ENCODE measurements at places on chromosomes 7 and 10.

DNA sequence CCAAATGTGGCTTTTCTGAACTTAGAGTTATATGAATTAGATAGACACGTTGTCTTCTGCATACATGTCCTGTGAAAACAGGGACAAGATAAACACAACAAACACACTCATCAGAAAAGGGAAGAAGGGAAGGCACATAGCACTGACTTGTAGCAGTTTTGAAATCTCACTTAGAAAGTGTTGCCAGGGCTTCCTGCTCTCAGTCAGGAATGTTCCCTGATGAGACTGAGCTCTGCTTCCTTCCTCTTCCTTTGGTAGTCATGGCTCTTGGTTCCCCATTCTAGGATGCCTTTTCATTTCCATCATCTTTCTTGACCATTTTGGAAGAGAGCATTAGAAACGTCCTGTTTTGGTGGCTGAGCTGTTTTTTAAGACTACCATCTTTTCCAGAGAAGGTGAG lies 233.8 kb upstream of the LYZL1 start:
- DNase-seq = no peak

DNA sequence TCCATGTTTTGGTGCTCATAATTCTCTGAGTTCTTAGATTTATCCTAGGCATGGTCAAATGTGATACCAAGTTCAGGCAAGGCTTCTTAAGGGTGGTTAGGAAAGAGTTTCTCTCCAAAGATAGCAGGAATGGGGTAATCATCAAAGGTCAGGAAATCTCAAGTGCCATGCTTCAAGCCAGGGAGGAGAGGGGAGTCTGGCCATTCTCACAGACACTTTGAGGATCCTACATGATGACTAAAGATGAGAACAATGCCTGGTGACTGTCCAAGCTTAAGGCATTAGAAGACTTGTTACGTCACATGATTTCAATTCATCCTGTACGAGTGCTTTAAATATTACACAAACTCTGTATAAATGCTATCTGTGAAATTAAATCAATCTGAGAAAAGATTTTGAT lies 59.4 kb downstream of the POM121L12 start:
- DNase-seq = no peak

GRCh38 chr7:111018960-111019736 lies 71.8 kb upstream of the LRRN3 start:
- peak; percentile 27 for DNase-seq

DNA sequence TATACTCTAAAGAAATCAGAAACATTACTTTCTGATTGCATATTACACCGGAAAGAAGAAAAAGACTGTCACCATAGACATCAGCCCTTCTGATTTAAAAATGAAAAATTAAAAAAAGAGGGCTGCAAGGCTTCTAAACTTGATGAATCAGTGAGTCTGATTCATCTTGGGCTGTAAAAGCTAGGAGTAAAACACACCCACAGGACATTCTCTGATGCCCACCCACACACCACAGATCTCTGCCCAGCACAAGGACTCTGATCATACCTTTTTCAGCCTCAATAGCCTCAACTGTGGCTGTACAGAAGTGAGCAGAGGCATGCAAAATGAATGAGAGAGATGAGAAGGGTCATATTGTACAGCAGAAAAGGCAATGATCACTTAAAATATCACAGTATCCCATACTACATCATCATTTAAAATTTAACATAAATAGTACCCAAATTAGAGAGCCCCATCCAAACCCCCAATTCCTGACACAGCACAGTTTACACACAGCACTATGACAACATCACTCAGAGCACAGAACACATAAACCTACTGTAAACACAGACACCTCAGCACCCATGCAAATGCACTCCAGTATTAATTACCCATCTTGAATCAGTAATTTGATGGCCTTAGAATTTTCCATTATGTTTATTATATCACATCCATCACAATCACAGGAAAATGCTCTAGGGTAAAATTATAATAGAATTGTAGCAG lies 6.4 kb upstream of the MSS51 start:
- no peak for DNase-seq

DNA sequence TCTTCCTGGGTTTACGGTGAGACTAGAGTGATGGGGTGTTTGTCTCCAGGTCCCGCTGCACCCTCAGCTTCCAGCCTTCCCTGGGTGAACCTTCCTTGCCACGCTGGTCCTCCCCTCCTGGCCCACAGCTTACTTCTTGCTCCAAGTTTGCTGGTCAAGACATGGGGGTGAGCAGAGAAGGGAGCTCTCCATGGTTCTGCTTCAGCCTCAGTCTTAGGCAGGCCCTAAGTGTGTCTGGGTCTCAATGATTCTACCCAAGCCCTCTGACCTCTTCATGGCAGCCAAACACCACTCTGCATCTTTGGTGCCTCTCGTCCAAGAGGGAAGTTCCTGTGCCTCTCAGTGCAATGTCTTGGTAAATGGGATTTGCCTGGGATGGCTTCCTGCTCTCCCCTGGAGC lies 356.5 kb upstream of the KLF6 start:
- no peak for DNase-seq

DNA sequence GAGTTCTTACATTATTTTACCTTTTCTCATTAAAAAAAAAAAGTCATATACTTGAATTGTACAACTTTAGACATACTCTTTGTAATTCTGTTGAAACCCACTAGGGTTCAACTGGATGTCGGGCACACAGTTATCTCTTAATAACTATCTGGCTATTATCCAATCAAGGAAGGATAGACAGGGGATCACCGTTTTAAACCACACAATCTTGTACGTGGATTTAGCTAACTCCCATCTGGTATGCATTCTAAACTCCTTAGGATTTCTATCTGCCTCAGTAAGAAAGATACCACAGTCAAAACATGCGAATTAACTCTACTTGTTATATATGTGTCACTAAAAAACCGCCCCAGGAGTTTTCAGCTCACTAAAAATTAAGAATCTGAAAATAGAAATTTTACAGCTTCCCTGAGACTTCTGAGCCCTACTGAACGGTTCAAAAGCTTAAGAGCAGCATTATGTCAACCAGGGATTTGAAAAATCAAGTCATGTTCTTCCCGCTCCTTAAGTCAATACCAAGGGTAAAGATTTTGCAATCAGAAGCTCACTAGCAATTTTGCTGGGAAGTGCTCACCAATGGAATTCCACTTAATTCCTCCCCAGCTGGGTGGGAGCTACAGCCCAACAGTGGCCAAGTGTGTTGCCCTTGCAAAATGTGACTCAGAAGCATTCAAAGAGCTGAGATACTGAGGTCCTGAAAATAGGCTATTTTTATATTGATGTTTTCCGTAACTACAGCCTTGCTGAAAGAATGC lies 267.0 kb downstream of the FRMD4A start:
- no peak for DNase-seq

GRCh38 chr7:87359366-87359765 lies 13.9 kb downstream of the CROT start:
- no peak for DNase-seq

DNA sequence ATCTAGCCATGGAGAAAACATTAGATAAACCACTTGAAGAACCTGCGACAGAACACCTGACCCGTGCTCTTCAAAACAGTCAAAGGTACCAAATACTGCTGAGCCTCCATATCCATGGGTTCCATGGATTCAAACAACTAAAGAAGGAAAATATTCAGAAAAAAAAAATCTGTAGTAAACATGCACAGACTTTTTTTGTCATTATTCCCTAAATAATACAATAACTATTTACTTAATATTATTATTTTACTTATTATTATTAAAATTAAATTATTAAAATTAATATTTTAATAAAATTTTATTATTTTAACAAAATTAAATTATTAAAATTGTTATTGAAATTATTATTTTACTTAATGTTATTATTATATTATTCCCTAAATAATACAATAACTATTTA lies 101.0 kb upstream of the PDE1C start:
- no peak for DNase-seq

DNA sequence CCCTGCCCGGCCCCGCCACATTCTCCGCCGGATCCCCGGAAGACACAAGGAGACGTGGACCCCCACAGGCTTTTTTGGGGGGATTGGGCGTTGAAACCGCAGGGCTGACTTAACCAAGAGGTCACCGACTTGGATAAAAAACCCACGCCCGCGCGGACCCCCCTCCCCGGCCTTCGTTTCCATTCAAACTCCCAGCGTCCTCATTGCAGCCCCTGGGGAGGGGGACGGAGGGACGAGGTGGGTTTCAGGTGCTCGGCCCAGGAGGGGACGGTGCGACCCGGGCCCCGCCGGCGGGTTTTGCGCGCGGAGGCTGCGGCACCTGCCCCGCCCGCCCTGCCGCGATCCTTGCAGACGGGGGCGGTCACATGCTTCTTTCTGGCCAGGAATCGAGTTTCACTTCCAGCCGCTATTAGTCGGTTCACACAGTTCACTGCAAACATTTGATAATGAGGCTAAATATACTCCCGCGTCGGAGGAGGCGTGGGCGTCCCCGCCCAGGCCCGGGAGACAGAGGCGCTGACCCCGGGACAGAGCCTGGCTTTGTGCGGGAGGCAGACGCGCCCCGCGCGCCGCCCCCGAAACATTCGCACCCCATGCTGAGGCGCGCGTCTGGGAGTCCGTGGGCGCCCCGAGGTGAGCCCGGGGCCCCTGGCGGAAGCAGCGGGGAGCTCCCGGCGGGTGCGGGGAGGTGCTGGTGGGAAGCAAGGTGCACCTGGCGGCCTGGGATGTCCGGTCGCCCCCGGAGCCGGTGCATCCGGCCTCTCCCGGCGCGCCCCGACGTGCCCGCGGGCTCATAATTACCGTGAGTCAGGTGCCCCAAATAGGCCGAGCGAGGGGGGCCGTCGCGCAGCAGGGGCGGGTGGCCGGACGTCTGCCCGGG lies 2.7 kb upstream of the PDGFA start:
- DNase-seq = no peak

- DNase-seq = no peak
Measured at GRCh38 chr10:126252884-126253610, 135.2 kb downstream of the ADAM12 start.

DNA sequence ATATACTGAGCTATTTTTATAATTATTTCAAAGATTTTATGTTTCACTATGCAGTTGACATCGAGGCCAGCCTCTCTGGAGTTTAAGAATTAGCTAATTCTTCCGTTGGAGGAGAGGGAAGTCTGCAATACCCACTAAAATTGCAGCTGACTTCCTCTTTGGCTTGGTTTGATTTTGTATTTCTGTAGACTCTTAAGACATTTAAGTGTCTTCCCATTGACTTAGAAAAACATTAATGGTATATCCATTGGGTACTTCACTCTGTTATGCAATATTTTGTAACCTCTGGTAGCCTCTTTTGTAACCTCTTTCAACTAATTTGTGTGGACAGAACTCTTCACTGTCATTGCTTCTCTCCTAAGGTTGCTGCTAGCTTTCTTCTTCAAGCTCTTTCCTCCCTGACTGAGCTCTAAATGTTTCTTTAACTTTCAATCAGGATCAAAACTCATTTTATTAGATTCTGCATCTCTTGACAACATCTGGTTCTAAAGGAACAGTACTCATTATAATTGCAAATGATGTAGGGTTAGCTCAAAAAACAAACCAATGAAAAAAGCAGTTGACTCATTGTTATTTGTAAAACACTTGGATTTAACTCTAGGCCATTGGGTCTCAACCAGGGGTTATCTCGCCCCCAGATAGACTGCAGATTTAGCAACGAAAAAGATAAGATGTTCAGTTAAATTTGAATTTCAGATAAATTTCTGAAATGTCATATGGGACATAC lies 1.7 kb upstream of the ANKRD22 start:
- DNase-seq = no peak

- no peak for DNase-seq
Measured at GRCh38 chr7:87432536-87432935, 42.9 kb downstream of the ABCB4 start.

GRCh38 chr7:18756378-18757050 lies 261.0 kb downstream of the HDAC9 start:
- DNase-seq = no peak

DNA sequence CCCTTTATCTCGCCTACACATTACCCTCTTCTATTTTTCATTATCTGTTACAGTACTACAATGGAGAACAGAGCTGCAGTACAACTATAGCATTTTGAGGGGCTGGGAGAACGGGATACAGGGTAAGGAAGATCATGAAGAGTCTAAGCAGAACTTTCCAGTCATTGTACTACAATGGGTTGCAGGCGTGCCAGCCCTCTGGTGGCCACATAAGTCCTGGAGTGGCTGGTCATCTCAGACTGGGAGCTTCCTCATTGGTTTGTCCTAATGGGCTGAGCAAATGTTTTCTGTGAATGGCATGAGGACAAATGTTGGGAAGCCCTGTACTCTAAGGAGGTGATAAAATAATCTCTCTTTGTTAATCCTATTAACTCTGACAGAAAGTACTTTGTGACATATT lies 33.0 kb downstream of the TMEM106B start:
- no peak for DNase-seq

DNA sequence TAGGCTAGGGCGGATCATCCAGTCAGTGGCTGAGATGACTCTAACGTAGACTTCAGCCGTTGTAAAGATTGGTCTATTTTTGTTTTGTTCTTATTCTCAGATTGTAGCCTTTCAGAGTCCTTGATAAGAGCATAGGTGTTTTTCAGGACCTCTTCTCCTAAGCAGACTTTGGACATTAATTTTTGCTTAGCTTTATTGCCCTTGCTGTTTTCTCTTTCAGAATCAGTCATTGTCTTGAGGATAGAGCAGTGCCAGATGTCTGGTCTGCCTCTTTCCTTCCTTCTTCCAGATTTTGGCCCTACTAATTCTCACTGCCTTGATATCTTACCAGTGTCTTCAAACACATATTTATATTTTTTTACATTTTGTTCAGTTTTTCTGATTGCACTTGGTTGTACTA lies 49.5 kb downstream of the C1GALT1 start:
- no peak for DNase-seq

GRCh38 chr10:1413256-1413655 lies 324.1 kb downstream of the ADARB2 start:
- DNase-seq = no peak

- no peak for DNase-seq
Measured at GRCh38 chr7:19696926-19697325, 11.9 kb downstream of the POLR1F start.

GRCh38 chr7:156609010-156609877 lies 31.3 kb upstream of the RNF32 start:
- DNase-seq = no peak

- DNase-seq = no peak
Measured at GRCh38 chr10:103040418-103040817, 122.3 kb downstream of the CNNM2 start.

- DNase-seq = no peak
Measured at GRCh38 chr7:6727663-6728062, 20.9 kb upstream of the ZNF12 start.

GRCh38 chr7:77222819-77223218 lies 23.2 kb upstream of the FGL2 start:
- no peak for DNase-seq

DNA sequence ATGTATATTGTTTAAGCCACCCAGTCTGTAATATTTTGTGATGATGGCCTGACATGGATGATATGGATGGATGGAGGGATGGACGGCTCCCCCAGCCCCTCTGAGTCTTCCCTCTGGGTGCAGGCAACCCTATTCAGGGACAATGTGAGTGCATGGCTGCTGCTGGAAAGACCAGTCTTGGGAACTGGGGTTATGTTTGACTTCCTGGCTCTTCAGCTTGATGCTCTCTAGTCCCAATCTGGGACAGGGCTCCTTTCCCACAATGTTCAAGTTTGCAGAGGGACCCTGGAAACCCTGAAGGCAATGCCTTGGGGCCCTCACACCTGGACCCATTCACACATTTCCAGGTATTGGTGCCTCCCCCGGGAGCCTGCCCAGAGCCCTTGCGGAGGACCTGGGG lies 52.3 kb upstream of the RET start:
- DNase-seq = no peak

GRCh38 chr7:18020138-18020715 lies 7.4 kb downstream of the PRPS1L1 start:
- no peak for DNase-seq

Data from CD4-positive, alpha-beta T cell treated with Interleukin-6 at 100 ng/mL for 8 hours (primary cell).